ENCODE measurements at places on chromosomes 2 and 18.

DNA sequence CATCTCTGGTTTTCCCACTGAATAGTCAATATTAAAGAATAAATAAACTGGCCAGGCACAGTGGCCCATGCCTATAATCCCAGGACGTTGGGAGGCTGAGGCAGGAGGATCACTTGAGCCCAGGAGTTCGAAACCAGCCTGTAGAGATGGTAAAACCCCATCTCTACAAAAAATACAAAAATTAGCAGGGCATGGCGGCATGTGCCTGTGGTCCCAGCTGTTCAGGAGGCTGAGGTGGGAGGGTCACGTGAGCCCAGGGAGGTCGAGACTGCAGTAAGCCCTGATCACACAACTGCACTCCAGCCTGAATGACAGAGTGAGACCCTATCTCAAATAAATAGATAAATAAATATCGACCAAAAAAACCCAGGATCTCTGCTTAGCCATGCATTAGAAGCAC lies 50.2 kb upstream of the BIN1 start:
- no peak for DNase-seq

GRCh38 chr2:74393525-74393924 lies 13.4 kb upstream of the DCTN1 start:
- DNase-seq = no peak

DNA sequence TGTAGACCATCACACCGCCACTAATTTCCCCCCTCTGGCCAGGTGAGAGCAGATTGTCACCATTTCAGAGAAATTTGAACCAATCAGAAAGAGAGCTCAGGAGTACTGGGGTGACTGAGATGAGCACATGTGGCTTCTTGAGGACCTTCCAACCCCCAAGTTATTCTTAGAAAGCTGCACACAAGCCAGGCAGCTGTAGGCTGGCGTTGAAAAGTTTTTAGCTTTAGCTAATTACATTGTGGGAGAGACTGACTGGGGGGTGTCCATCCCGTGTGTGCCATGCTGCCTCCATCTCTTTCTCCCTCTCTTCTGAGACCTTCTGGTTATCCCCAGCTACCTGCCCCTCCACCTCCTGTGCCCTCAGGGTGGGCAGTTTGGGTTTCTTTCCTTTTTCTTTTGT lies 154.0 kb downstream of the AGAP1 start:
- no peak for DNase-seq

DNA sequence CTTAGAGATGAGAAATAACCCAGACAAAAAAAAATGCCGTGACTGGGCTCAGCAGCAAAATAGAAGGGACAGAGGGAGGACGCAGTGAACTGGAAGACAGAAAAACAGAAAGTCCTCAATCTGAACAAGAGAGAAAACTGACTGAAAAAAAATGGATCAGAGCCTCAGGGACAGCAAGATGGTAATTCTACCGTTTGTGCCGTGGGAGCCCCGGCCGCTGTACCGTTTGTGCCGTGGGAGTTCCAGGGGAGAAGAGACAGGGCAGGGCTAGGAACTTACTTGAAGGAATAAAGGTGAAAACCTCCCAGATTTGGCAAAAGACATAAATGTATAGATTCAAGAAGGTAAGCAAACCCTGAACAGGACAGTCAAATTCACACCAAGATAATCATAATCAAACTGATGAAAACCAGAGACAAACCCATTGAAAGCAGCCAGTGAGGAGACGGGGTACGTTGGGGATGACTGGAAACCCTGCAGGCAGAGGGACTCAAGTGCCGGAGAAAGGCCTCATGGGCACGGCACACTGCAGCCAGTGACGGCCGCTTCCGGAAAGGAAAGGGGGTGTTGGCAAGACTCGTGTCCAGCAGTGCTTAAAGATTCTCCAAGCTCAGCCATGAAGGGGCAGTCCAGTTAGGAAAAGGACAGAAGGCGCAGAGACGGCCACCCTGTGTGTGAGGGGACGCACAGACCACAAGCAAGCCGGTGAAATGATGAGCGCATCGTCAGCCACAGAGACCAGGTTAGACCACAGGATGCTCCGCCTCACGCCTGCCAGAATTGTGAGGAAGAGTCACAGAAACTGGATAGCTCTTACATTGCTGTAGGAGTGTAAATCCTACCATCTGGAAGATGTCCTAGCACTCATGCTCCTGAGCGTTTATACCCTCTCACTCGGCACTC lies 40.0 kb upstream of the NFATC1 start:
- no peak for DNase-seq

- no peak for DNase-seq
Measured at GRCh38 chr18:29087616-29088246, 910.8 kb upstream of the CDH2 start.

DNA sequence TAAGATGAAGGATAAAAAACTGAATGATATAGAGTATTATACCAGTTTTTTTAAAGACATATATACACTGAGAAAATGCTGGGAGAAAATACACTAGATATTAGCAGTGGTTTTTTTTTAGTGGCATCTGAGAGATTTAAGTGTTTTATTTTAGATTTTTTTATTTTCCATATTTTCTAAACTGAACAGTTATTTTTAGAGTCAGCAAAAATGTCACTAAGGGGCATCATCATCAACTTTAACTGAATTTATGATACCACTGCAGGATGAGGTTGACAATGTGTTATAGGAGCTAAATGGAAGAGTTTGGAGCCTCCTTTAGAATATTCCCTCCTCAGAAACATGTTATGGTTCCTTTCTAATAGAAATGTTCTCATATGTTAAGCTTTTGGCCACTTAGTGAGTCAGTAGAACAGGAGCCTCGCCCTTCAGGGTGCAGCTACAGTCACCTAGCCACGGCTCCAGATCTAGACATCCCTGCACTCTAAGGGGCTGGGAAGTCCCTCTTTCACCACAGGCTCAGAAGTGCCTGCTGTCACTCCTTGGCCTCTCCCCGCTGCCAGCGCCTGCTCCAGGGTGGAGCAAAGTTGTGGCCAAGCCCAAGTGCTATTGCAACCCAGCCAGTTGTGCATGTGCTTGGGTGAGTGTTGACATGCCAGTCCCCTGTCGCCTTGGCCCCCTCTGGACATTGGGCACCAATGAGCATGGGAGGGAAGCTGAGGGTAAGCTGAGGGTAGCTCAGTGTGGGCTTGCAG lies 210.7 kb upstream of the RASGRP3 start:
- no peak for DNase-seq

All from CD4-positive, CD25-positive, alpha-beta regulatory T cell (primary cell).